ENCODE measurements at places on chromosomes 13 and 19.

DNA sequence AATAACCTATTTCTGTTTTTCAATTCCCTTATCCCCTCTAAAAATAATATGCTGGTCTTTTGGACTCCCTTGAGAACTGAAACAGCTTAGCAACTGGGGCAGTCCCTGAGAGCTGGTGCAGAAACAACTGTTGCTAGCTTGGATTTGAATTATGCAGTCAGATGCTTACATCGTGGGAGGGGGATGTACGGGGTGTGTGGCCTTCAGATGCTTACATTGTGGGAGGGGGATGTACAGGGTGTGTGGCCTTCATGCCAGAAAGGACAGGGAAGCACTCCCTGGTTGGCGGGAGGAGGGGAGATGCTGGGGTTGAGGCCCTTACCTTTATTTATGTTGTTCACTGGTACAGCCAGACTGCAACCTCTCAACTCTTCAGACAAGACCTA lies 25.6 kb downstream of the LRCH1 start:
- DNase-seq, result no peak

DNA sequence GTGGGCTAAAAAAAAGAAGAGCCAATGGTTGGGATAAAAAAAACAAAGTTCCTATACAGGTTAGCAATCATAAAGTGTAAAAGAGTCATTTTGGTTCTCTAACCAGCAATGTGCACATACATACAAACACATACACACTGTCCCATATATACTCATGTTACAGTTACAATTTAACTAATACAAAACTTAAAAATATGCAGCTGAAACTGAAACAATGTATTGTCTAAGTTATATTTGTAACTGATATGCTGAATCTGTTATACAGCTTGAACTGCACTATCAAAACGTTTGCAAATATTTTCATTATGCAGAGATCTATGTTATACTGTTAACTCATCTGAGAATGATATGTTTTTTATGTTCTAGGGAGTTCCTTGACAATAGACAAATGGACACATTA lies 173.7 kb downstream of the KLF12 start:
- DNase-seq, result no peak

DNA sequence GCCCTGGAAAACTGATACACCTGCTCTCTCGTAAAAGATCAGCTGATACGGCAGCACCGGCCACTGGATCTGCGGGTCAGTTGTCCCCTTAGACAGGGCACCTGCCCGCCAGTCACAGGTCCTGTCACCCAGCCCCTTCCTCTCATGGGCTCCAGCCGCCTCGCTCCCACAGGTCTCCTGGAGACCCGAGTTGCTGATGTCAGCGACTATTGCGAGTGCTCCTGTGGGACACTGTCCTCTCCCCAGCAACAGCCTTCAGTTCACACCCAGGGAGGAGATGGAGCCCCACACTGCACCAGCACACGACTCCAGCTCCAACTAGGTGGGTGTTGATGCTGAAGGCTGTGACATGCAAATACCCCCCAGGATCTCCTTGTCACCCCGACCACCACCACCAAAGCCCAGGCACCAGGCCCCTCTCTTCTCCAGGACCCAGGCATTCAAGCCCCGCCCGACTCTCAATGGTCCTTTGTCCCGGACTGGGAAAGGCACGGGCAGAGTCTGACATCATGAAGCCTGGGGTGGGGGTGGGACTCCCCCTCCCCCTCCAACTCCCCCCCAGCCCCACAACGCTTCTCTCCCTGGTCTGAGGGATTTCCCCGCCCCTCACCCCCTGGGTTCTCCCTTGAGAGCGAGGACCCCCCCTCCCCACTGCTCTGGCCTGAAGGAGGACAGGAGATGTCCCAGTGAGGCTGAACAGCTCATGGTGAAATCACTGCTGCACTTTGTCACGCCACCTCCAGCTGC lies 1.4 kb upstream of the MAG start:
- no peak for DNase-seq

GRCh38 chr13:30466358-30466714 lies 600 bp upstream of the HMGB1 start:
- DNase-seq, result peak; percentile 62

DNA sequence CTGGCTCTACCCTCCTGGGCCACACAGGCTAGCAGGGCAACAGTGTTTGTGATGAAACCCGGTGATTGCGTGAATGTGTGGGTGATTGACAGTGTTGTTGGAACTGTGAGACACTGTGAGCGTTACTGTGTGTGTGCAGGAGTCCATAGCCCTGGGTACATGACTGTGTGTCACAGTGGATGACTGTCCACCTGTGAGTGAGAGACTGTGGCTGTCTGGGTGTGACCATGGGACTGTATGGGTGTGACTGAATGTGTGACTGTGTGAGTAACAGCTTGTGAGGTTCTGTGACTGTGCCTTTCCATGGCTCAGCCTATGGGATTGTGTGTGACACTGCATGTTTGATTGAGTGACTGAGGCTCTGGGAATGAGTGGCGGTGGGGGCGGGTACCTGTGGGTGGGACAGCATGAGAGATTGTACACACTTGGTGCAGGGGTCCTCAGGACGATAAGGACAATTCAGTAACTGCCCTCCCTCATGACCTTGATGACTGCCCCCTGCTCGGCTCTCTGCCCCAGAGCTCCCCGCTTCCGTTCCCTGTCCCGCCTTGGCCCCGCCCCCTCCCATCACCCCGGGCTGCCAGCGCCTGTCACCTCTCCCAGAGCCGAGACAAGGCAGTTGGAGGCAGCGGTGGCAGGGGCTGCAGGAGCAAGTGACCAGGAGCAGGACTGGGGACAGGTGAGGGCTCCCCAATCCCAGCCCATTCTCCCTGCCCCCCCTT lies at the start of gene GIPR:
GIPR (plus strand) TSS at position 602 of the 722 bp plus-strand sequence. CDS start 1,300 bp downstream, outside the sequence.
- DNase-seq, result peak; percentile 68

- no peak for DNase-seq
Measured at GRCh38 chr13:27988520-27988919, at the start of gene URAD. TSS of gene URAD (minus strand) at chr13:27988693. CDS start at chr13:27988637, 56 bp downstream.

GRCh38 chr13:65603160-65603559 lies 1627.0 kb downstream of the PCDH9 start:
- DNase-seq, result no peak

DNA sequence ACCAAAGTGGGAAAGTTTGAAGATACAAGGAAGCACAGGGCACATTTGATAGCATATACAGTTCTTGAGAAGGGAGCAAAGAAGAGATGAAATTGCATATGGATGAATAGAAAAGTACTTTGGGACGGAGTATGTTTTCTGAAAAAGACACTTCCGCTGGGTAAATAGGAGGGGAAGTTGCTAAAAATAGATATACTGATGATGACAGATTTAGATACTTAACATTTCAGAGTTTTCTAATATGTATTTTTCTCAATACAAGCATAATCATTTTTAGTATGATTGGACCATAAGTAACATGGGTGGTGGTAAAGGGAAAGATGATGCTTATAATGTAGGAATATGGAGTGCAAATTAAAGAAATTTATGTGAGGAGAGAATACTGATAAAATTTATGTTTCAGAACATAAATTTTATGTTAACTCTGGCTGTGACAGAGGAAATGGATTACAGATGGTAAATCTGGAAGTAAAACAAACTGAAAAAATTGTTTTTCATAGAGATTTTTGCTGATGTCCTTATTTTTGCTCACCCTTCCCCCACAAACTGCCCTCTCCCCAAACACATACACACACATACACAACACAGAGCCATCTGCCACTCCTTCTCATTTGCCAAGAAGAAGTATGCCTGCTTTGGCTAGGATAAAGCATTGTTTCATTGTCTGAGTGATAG lies 583.9 kb upstream of the MIR17HG start:
- no peak for DNase-seq

GRCh38 chr19:57280962-57281400 lies 696 bp downstream of the ZNF460 start:
- no peak for DNase-seq

Data from mesenchymal stem cell (in vitro differentiated cells and primary cell).